NCI-H187 (cell line): ENCODE measurements at places on chromosomes 11 and 22.
A peak's percentile ranks its signal among the peaks of the same experiment; 100 is the strongest.

- DNase-seq = no peak
These were observed 24.2 kb upstream of the TREH start for GRCh38 chr11:118703563-118704106.

DNA sequence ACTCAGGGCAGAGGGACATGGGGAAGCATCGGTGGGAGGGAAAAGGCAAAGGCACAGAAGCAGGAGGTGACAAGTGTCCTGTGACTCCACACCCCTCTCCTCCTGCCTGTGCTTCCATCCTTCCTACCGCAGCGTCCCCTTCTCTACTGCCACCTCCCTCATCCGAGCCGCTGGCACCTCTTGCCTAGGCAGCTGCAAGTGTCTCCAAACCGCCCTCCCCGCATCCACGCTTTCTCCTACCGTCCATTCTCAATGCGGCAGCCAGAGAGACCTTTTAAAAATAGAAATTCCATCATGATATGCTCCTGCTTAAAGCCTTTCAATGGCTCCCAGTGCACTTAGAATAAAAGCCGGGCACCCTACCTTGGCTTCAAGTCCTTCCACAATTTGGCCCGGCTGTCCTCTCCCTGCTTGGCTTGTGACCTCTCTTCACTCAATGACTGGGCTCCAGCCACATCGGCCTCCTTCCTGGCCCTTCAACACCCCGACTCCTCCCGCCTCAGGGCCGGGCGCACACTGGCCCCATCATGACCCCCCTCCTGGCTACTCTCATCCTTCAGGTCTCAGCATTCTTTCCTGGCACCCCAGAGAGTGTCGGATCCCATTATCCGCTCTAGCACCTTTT lies 16.5 kb downstream of the LRRC10B start:
- DNase-seq = no peak

DNA sequence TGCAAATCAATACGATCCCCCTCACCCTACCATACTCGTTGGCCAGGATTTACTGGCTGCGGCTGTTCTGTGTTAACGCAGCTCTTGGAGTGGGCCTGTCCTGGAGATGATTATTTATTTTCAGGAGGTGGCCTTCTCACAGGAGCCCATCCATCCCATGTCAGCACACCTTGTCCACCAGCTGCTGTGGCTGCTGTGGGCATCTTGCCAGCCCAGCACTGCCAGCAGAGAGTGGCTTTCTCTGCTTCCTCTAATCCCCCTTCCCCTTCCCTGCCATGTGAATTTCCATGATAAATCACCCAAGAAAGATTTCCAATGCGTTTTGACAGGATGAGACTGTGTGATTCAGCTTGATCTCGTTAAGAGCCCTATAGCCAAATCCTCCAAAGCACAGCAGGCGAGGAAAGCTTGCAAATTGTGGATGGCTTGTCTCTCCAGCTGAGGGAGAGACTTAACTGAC lies 309.1 kb upstream of the C11orf87 start:
- DNase-seq = peak; percentile 55

DNA sequence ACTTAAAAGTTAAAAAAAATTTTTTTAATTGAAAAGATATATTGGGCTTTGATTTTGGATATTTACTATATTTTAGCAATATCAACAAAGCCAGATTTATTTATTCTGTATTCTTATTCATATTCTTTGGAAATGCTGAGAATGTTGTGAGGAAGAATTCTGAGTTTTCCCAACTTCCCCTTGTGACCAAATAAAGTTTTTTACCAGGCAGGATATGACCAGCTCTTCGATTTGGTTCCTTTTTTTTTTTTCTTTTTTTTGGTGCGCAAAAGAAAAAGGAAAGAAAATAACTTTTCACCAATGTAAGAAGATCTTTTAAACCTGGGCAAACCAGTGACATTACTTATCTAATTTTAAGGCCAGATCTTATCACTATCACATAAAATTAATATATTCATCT lies 12.9 kb downstream of the TCP11L1 start:
- no peak for DNase-seq

DNA sequence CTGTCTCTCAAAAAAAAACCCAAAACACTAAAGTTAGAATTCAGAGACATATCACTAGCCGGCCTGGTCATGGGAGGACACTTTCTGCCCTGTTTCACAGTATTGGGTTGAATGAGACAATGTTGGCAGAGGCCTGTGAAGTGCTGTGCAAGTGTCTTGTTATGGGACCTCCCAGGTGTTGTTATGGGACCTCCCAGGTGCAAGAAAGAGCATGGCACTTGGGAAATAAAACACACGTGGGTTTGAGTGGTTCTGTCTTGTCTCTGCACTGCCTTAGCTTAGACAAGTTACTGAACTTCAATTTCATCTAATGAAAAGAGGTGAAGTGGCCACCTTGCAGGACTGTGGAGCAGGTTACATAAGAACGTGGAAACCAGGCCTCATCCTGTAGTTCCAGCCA lies 28.9 kb upstream of the RAB1B start:
- DNase-seq = no peak

GRCh38 chr11:70322666-70323065 lies 52.2 kb downstream of the PPFIA1 start:
- DNase-seq = no peak

DNA sequence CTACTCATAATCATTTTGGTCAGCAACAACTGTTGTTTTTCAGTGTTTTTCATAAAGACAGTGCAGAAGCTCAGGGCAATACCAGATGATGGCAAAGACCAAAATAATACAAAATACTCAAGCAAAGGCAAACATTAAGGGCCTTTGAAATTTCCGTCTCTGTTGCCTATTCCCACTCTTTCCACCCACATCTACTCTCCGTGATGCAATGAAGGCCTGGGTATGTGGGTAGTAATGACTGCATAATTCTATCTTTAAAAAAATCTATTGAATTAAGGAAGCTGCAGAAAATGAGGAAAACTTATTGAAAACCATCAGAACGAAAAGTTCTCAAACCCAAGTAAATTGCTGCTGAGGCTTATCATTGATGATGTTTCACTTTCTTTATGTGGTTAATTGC lies 203.3 kb downstream of the MAML2 start:
- no peak for DNase-seq

DNA sequence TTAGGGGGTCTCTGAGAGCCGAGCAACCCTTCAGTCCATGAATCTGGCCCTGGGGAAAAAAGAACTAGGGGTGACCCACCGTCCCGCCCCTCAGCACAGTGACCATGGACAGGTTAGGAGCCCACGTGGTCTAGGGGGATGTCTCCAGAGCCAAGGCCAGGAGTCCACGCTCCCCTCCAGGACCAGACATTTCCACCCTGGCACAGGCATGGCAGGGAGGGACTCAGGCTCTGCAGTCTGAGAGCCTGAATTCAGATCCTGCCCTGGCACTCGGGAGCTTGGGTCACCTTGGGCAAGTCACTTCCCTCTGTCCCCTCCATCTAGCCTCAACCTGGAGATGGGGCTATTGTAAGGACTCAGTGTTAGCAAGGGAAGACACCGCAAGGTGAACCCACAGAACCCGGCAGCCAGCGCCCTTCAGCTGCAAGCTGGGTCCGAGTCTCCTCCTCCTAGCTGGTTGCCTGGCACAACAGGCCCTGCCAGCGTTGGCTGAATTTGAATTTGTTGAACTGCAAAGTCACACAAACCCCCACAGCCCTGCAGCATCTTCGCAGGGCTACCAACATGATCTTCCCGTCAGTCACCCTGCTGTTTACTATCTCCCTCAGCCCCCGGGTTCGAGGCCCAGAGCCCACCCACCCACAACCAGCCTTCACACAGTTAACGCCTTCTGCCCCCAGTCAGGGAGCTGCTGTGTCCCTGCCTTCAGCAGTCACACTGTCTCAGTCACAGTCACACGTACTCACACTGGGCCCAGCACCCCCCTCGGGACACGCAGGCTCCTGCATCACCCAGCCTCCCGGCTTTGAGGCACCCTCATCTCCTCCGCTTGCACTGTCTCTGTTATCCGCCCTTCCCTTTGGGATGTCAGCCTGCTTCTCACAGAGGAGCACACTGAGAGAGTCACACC lies 603 bp upstream of the PDGFB start:
- DNase-seq = no peak

DNA sequence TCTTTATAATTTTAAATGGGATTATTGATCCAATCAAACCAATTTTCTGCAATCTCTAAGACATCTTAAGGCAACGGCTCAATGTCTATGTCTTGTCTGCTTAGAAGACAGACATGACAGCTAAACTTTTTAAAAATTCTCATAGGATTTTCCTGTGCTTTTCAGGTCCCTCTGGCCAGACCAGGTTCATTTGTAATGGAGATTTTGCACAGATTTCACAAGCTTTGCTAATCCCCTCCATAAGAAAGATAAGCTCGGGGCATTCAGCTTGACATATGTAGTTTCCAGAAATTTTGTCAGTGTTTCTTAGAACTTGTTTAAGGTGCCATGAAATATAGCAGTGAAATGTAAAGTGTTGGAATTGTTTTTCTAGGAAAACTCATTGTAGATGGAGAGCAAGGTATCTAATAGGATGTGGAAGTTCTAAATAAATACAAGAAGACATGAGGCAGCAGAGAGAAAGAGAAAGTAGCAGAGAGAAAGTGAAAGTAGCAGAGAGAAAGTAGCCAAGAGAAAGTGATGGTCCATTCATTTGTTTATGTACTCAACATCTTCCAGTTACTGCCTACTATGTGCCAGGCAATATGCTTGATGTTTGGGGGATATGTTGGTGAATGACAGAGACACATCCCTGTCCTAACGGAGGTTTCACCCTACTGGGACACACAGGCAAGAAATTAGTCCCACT lies 219.1 kb upstream of the ARHGAP42 start:
- DNase-seq = no peak

DNA sequence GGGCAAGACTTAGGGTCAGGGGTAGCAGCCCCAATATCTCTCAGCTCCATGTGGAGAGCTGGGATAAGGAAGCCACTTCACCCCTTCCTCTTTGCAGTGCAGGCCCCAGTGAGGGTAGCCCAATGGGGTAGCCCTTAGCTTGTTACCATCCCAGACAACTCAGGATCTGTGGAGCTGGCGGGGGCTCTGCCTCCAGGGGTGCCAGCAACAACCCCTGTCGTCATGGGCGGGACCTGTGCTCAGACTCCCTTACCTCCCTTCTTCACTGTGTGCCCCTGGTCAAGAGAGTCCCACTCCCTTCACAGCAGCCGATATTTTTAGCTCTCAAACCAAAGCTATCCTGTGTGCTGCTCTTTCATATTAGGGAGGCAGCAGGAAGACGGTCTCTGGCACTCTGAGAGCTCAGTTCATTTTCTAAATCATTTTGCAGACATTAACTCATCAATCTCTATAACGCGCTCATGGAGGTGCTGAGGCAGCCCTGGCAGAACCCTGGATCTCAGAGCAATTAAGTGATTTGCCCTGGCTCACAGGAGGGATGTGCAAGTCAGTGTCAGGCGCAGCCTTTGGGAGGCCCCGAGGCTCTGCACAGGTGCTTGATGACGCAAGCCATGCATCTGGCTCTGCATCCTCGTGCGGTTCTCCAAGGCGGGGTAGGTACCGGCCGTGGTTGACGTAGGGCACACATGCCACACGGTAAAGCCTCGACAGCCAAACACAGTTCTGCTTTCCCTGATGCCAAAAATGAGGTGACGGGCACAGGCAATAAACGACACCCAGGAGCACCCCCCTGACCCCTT lies 357.6 kb downstream of the SHANK2 start:
- DNase-seq = no peak

GRCh38 chr11:76327202-76327601 lies 53.7 kb downstream of the THAP12 start:
- DNase-seq = no peak

GRCh38 chr11:26297189-26297975 lies 34.5 kb upstream of the ANO3 start:
- DNase-seq = peak; percentile 26

GRCh38 chr22:46750863-46751443 lies 11.5 kb upstream of the TBC1D22A start:
- DNase-seq = no peak

- no peak for DNase-seq
These were observed 417.8 kb upstream of the CCDC179 start for GRCh38 chr11:23278121-23278520.

- no peak for DNase-seq
These were observed 278.4 kb downstream of the KIRREL3 start for GRCh38 chr11:126722006-126722736.

DNA sequence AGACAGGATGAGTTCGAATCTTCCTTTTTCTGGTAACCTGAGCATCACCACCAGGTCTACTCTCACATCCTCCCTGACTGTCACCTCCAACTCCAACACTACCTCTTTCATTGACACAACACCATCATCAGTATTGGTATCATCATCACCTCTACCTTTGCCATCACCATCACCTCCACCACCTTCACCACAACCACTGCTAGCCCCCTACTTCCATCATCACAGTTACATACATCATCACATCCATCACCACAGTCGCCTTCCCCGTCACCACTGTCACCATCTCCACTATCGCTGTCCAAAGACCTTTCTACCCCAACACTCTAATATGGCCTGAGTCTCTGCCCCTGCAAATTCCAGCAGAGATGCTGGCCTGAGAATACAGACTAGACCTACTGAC lies 1.4 kb upstream of the INPP5J start:
- no peak for DNase-seq

DNA sequence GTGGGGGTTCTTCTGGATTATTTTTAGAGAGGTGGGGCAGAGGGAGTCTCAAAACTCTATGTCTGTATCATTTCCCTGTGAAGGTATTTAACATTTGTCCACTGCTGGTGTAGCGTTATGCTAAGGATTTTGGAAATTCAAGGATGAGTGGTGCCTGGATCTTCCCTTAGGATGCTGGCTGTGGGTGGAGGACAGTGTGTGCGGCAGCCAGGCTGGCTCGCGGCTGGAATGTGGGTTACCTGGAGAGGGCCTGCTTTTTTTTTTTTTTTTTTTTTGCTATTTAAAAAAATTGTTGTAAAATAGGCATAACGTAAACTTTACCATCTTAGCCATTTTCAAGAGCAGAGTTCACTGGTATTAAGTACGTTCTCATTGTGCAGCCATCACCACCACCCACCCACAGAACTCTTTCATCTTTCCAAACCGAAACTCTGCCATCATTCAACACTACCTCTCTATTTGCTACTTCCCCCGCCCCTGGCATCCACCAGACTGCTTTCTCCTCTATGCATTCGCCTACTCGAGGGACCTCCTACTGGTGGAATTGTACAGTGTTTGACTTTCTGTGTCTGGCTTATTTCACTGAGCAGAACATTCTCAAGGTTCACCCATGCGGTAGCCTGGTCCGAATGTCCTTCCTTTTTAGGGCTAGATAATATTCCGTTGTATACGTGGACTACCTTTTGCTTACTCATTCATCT lies 67.1 kb downstream of the PARVB start:
- no peak for DNase-seq

DNA sequence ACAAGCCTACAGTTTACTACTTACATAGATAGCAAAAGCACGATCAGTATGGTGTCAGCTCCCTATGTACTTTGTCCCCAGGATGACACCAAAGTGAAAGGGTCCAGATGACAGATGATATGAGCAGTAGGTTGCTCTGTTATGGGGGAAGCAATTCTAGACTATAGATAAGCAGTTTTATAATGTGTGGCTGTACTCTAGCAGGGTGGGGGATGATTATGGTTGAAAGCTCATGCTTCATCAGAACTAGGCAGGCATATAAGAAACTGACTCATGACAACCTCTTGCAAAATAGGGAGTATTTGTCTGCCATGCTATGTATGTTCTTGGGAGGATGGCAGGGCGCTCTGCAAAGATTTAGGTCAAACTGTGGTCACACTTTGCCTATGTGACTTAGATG lies 158.2 kb upstream of the ZBED5 start:
- DNase-seq = no peak
